ENCODE measurements at places on chromosomes 1 and 21.

- H3K4me1 ChIP-seq: peaks cover 18% of the 10 kb centered on the region
- DNase-seq: no peak
- no peak overlapping the region for H3K4me3 ChIP-seq
These were observed 153.4 kb upstream of the IRF2BP2 start for GRCh38 chr1:234763367-234763766.

GRCh38 chr1:22551591-22551990 is 11.7 kb upstream of the EPHA8 start:
- H3K27ac ChIP-seq: no peak overlapping the region
- no peaks in the 10 kb centered on the region for H3K4me1 ChIP-seq
- H3K36me3 ChIP-seq: no peaks in the 10 kb centered on the region
- no peak for DNase-seq
- peaks cover 16% of the 10 kb centered on the region for H3K27me3 ChIP-seq
- H3K4me3 ChIP-seq: no peak overlapping the region

DNA sequence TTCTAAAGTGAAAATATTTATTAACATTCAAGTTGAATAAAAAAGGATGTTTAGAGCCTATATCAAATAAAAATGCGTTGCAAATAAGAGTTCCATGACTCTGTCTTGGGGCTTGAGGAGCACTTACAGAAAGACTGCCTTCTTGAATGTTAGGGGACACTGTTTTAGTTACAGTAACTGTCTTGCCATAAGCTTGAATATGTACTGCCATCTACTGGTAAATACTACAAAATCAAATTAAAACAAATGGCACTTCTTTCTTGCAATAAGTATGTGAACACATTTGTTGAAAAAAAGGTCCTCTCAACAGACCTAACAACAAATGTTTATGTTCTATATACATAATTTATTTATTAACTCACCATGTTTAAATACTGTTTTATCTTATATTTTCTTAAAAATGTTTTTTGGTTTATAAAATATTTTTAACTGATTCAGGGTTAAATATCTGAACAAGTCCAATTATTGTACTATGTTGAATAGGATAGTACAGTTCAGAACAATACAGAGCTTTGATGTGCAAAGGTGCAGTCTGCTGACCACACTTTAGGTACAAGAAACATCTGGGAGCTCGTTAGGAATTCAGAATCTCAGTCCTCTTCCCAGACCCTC is 199.5 kb downstream of the LRRIQ3 start:
- H3K4me3 ChIP-seq: no peak overlapping the region
- no peaks in the 10 kb centered on the region for H3K4me1 ChIP-seq
- no peaks in the 10 kb centered on the region for H3K36me3 ChIP-seq
- DNase-seq: no peak
- no peaks in the 10 kb centered on the region for H3K27me3 ChIP-seq

DNA sequence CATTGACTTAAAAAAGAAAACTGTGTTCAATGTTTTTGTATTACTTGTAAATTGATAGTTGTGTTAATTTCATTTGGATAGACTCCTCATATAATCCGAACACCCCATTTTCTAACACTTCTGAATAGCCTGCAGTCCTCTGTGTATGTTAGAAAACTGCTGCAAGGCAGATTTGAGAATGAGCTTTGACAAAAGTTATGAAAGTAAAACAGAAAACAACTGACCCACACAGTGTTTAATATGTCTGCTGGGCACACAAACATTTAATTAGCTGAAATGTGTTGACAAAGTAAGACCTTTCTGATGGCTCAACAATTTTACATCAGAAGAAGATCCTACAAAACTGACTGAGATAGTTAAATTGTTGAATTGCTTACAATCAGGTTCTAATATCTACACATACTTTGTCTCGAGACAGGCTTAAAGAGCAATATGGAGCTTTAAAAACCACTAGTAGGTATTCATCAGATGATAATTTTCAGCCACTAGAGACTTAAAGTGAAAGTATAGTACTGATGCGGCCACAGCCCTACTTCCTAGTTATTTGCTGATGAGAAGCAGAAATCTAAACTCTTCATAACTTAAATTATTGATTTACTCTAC is 40.0 kb upstream of the PRMT6 start:
- peaks cover 5% of the 10 kb centered on the region for H3K27me3 ChIP-seq
- DNase-seq: no peak
- H3K27ac ChIP-seq: no peak overlapping the region
- no peaks in the 10 kb centered on the region for H3K4me1 ChIP-seq

DNA sequence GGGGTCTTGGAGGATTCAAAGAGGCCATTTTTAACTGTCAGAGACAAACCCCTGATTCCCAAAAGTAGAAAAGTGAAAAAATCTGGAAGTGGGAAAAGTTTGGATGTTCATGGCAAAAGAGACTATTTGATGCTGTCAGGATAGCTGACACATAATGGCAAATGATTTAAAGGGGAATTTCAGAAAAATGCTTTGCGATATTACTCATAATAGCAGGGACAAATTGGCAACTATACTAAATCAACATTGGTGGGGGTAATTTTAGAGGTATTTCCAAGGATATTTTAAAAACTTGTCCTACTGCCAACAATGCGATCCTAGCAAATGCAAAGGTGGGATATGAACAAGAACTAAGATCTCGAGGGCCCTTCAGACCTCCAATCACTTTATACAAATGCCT is 5.3 kb upstream of the GSTM4 start:
- H3K4me3 ChIP-seq: no peak overlapping the region
- no peaks in the 10 kb centered on the region for H3K4me1 ChIP-seq
- no peaks in the 10 kb centered on the region for H3K36me3 ChIP-seq

GRCh38 chr1:169574336-169574735 is 11.9 kb downstream of the F5 start:
- H3K27ac ChIP-seq: no peak overlapping the region
- no peaks in the 10 kb centered on the region for H3K36me3 ChIP-seq
- DNase-seq: no peak
- H3K4me3 ChIP-seq: no peak overlapping the region
- no peaks in the 10 kb centered on the region for H3K4me1 ChIP-seq

DNA sequence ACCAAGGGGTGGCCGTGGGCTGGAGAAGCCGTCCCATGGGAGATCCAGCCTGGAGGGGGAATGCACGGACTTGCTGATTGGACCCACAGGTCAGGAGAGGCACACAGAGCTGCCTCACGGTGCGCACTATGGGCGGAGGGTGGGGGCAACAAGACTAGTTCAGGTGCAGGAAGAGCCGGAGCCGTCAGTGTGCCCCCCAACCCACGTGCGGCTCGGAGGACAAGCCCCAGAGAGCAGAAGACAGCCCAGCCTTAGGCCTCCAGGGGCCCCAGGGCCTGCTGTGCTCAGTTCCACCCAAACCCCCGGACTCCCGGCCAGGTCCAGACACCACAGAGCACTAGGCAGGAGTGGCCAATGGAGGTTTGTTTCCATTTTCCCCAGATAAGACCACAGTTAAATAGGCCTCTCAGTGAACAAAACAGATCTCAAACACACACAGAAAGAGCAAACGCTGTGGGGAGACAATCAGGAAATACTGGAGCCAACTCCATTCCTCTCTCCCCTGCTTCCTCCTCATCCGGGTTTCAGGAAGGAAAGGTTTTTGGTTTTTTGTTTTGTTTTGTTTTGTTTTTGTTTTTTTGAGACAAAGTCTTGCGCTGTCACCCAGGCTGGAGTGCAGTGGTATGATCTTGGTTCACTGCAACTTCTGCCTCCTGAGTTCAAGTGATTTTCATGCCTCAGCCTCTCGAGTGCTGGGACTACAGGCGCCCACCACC is 84.2 kb downstream of the ADSS2 start:
- peaks cover 14% of the 10 kb centered on the region for H3K4me1 ChIP-seq
- no peak overlapping the region for H3K27ac ChIP-seq
- no peak overlapping the region for H3K4me3 ChIP-seq
- H3K36me3 ChIP-seq: no peaks in the 10 kb centered on the region
- DNase-seq: no peak
- H3K27me3 ChIP-seq: no peaks in the 10 kb centered on the region

DNA sequence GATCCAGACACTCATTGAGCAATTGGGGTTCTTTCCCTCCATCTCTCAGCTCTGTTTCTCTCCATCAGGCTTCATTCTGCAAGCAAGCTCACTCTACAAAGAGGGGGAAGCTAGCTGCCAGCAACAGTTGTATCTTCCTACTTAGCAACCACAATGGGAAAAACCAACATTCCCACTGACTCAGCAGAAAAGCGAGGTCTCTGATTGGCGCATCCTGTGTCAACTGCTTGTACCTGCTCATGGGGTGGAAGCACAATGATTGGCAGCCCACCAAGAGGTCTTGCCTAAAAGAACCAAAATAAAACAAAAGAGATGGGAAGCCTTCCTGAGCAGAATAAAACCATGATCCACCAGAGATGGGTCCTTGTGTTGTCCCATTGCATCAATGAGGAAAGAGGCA is 4.0 kb upstream of the CDA start:
- H3K27ac ChIP-seq: no peak overlapping the region
- H3K27me3 ChIP-seq: peaks cover 5% of the 10 kb centered on the region
- no peak for DNase-seq
- H3K36me3 ChIP-seq: no peaks in the 10 kb centered on the region
- no peak overlapping the region for H3K4me3 ChIP-seq
- no peaks in the 10 kb centered on the region for H3K4me1 ChIP-seq

DNA sequence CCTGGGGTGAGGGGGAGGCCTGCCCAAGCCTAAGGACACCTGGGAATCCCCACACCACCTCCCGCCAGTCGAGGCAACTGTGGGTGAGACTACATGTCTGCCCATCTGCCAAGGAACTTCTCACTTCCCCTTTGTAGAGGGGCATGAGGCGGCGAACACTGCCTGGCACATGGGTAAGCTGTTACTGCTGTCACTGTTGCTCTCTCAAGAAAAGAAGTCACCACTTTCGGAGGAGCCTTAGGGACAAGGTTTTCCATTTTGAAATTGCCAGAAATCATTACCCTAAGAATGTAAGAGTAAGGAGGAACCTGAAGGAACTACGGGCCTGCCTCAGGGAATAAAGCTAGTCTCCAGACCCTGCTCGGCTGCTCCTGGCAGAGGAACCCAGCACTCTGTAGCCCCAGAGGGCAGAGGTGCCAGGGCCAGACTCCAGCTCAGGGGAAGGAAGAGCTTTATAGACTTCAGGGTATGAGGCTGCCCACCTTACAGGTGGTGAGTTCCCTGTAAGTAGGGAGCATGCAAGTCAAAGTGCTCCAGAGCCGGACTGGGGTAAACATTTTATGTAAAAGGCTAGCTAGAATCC is 23.3 kb downstream of the SLC2A1 start:
- no peak overlapping the region for H3K27ac ChIP-seq
- no peaks in the 10 kb centered on the region for H3K27me3 ChIP-seq
- H3K4me3 ChIP-seq: no peak overlapping the region
- no peak for DNase-seq
- H3K36me3 ChIP-seq: peaks cover 98% of the 10 kb centered on the region

DNA sequence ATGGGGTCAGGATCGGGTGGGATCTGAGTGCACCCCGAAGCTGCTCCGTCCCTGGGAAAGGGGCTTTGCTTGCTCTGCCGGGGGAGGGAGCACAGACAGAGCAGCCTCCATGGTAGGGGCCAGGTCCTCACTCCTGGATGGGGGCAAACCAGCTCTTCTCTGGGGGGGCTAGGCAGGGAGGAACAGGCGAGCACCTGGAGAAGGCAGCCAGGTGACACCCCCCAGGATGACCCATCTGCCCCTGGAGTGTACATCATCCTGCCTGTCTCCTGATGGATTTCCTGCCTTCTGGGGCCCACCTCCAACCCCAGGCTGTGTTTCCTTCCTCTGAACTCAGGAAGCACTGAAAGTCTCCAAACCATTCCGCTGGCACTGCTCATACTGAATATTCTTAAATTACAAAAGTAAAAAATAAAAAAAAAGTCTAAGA is 248.0 kb downstream of the RHOU start:
- no peak overlapping the region for H3K4me3 ChIP-seq
- H3K36me3 ChIP-seq: no peaks in the 10 kb centered on the region
- no peak for DNase-seq
- no peak overlapping the region for H3K27ac ChIP-seq
- H3K27me3 ChIP-seq: no peaks in the 10 kb centered on the region

- no peak overlapping the region for H3K4me3 ChIP-seq
- DNase-seq: no peak
- no peak overlapping the region for H3K27ac ChIP-seq
- H3K36me3 ChIP-seq: no peaks in the 10 kb centered on the region
- peaks cover 9% of the 10 kb centered on the region for H3K27me3 ChIP-seq
These were observed 50.7 kb downstream of the MAB21L3 start for GRCh38 chr1:116161877-116162390.

DNA sequence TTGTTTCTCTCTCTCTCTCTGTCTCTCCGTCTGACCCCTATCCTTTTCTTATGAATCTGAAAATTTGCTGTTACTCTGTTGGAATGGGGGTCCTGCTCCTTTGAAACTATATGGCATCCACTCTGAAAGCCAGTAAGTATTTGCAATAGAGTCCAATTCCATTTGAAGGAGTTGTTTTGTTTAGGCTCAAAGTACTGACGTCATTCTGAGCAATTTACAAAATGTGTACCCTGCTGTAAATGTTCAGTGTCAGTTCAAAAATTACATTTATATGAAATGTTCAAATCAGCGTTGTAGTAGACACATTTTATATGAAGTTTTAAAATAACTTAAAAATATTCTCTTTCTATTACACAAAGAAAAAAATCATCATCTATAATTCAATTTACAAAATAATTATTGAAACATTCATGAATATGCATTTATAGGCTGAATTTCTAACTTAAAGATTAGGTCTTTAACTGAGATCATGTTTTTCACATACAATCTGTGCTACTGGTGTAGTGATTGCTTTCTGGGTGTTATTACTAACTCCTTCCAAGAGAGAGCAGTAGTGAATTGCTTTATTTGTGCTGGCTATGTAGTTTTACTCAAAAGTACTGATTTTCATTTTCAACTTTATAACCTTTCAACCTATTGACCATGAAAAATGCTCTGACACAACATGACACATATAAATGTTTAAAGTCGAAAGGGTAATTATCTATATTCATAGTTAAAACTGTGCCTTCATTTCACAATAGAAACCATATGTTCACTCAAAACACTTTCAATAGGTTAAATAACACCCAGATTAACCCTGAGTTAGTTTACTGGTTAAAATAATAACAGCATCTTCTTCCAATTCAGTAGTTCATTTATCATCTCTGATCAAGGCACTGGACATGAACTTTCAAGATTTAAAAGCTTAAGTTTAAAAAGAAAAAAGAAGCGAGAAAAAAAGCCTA is 253.1 kb upstream of the ADGRL4 start:
- no peaks in the 10 kb centered on the region for H3K4me1 ChIP-seq
- no peak overlapping the region for H3K4me3 ChIP-seq
- no peak overlapping the region for H3K27ac ChIP-seq
- no peak for DNase-seq

DNA sequence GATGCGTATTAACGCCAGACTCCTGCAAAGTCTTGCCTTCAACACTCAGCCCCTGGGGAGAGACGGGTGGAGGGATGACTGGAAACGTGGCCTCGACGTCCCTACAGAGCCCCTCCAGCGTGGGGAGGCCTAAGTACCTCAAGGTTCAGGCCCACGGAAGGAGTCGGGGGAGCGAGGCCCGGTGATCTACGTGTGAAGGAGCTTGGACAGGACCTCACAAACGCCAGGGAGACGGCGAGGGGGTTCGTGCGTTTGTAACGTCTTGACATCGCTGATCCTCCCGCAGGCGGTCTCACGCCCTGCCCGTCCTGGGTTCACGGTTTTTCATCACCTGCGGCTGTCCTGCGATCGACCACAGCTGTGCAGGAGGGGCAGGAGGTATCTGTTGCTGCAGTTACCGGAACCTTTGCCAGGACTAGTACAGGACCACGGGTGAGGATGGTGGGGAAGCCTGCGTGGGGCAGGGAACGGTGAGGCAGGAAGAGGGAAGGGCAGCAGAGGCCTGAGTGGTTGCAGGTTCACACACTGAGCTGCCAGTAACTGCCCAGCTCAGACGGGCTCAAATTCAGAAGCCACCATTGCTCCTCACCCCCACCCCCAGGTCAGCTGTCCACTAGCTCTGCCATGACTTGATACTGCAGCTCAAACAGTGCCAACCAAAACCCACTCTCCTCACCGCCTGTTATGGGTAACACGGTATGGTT is 889 bp upstream of the CCNL2 start:
- peaks cover 56% of the 10 kb centered on the region for H3K4me1 ChIP-seq
- H3K27me3 ChIP-seq: no peaks in the 10 kb centered on the region
- H3K36me3 ChIP-seq: peaks cover 75% of the 10 kb centered on the region
